ENCODE measurements at places on chromosomes 1 and 21.

GRCh38 chr1:16978139-16978538 is 2.3 kb downstream of the MFAP2 start:
- DNase-seq: no peak

DNA sequence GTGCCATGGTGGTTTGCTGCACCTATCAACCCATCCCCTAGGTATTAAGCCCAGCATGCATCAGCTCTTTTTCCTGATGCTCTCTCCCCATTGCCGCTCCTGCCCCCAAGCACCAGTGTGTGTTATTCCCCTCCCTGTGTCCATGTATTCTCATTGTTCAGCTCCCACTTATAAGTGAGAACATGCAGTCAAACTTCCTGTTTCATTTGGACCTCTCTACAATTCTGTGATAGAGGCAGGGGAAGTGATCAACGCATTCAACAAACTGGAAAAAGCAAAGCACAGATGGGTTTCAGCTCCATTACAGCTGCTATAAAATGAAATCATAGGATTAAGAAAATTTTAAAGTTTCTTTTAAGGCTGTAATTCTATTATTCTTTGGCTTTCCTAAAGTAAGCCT is 23.3 kb upstream of the CD55 start:
- no peak for DNase-seq

GRCh38 chr1:145982010-145982723 is 14.2 kb downstream of the TXNIP start:
- DNase-seq: no peak

GRCh38 chr1:82165304-82165703 is 364.6 kb downstream of the ADGRL2 start:
- DNase-seq: no peak

DNA sequence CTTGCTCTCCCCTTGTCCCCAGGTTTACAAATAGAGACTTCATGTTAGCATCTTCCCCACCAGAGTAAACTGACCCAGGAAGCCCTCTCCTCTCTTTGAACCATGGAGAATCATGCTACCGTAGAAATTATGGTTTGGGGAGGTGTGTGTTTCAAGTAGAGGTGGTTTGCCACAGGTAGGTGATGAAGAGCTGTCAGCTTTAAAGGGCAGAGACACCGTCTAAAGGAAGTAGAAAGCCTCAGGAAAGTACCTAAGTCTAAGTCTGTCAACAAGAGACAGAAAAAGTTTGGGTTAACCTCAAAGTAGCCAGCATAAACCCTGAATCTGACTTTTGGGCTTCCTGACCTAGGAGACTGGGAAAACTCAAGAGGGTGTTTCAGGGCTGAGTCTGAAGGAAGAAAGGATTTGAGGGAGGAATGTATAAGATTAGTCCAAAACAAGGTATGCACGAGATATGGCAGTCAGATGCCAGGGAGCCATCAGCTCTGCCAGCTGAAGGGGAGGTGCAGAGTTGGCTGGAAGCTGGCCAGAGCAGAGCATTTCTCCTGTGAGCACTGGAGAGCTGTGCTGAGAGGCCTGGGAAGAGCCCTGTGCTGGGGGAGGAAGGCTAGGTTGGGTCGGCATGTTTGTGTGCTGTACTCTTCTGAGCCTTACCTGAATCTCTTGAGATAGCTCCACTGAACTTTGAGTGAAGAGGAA is 14.3 kb downstream of the ADAMTSL4 start:
- DNase-seq: no peak

GRCh38 chr1:52798331-52798730 is 44.2 kb upstream of the ZYG11A start:
- no peak for DNase-seq

DNA sequence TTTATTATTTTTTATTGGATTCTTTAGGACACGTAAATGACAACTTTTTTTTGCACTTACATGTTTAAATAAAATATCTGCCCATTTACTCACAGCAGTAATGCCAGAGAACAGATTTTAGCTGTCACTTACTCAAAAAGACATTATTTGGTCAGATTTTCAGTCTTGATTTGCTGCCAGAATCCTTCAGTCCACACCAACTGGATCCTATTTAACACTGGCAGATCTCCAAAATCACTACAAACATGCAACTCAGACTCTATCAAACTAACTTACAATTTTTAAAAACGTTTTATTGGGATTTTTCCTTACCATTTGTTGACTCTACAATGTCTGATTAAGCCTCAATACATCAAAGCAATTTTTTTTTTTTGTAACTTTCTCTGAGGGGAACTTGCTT is 11.1 kb downstream of the ATP6V1G3 start:
- no peak for DNase-seq

- no peak for DNase-seq
Measured at GRCh38 chr1:235504122-235504493, at the start of gene B3GALNT2. B3GALNT2 (minus strand) TSS chr1:235504452; CDS start chr1:235504252, 200 bp downstream.

- no peak for DNase-seq
Measured at GRCh38 chr1:108017698-108018097, 52.7 kb upstream of the VAV3 start.

GRCh38 chr1:9473032-9473807 is 66.0 kb upstream of the SLC25A33 start:
- DNase-seq: no peak

DNA sequence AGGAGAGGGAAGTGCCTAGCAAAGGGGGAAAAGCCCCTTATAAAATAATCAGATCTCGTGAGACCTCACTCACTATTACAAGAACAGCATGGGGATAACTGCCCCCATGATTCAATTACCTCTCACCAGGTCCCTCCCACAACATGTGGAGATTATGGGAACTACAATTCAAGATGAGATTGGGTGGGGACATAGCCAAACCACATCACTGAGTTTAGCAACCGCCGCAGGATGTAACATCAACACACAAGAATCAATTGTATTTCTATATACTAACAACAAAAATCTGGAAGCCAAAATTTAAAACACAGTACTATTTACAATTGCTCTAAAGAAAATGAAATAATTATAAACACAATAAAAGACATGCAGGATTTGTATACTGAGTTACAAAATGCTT is 21.9 kb downstream of the DIRAS3 start:
- DNase-seq: no peak

GRCh38 chr1:23122023-23122748 is 46.5 kb downstream of the LUZP1 start:
- DNase-seq: no peak

GRCh38 chr1:236774926-236775325 is 20.2 kb upstream of the MTR start:
- no peak for DNase-seq

GRCh38 chr1:172827841-172828240 is 168.9 kb downstream of the FASLG start:
- no peak for DNase-seq

- DNase-seq: no peak
Measured at GRCh38 chr1:205013683-205014367, 29.2 kb upstream of the CNTN2 start.

- DNase-seq: no peak
Measured at GRCh38 chr1:83839566-83840173, 159.3 kb downstream of the TTLL7 start.

- no peak for DNase-seq
Measured at GRCh38 chr1:45493116-45493697, 2.2 kb upstream of the TESK2 start.

DNA sequence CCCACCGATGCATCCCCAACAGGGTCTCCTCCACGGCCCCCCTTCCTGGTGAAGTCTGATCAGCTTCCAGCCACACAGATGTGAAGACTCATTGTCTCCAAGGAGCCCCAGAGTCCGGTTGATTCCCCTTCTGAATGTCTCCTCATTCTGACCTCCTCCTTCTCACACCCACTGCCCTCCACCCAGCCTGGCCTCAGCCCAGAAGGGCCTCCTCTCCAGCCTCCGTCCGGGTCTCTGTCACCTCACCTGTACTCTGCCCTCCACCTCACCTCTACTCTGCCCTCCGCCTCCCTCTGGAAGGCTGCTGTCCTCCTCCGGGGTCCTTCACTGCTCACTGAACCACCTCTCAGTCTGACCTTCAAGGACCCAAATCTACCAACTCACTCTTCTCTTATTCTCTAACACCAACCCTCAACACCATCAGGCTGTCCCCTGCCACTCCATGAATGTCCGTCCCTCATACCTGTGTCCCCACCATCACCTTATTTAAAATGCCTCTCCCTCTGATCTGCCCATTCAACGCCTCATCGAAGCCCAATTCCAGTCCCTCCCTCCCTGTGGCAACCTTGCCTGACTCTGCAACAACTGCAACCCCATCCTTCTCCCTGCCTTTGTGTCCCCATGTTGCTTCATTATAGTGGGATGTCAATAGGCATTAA is 201.2 kb downstream of the TOMM20 start:
- no peak for DNase-seq

- DNase-seq: no peak
Measured at GRCh38 chr21:43274946-43275310, 106.1 kb downstream of the CRYAA start.

- no peak for DNase-seq
Measured at GRCh38 chr1:167799747-167800146, 78.0 kb downstream of the MPZL1 start.

DNA sequence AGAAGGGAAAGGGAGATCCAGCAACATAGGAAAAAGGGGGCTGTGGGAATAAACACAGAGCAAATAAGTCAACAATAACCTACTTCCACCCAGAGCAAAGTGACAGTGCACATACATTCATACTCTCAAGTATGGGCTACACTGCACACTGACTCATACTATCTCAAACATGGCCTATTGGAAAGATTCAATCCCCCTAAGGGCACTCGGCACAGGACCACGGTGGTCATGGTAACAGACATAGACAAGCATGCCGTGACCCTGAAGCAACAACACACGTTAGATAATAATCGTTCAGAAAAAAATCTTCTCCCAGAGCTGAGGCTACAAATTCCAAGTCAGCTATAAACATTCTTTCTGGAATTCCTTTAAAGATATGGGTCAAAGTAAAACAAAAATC is 16.8 kb upstream of the JAK1 start:
- no peak for DNase-seq

GRCh38 chr1:22184892-22185612 is 42.2 kb upstream of the WNT4 start:
- no peak for DNase-seq

DNA sequence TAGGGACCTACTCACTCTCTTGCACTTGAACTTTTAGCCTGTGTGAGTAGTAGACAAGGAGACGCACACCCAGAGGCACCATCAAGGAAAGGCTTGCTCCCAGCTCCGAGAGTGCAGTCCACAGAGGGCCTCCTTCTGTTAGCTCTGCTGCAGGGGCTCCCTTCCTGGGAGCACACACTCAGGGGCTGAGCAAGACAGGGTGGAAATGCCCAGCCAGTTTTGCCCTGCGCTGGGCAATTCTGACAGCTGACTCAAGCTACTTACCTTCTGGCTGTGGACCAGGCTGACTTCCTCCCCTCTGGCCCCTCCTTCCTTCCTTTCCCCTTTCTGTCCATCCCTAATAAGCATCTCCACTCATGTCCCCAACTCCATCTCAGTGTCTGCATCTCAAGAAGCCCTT is 449.1 kb downstream of the PTPRU start:
- no peak for DNase-seq

- no peak for DNase-seq
Measured at GRCh38 chr1:30469426-30469825, 254.0 kb downstream of the MATN1 start.

DNA sequence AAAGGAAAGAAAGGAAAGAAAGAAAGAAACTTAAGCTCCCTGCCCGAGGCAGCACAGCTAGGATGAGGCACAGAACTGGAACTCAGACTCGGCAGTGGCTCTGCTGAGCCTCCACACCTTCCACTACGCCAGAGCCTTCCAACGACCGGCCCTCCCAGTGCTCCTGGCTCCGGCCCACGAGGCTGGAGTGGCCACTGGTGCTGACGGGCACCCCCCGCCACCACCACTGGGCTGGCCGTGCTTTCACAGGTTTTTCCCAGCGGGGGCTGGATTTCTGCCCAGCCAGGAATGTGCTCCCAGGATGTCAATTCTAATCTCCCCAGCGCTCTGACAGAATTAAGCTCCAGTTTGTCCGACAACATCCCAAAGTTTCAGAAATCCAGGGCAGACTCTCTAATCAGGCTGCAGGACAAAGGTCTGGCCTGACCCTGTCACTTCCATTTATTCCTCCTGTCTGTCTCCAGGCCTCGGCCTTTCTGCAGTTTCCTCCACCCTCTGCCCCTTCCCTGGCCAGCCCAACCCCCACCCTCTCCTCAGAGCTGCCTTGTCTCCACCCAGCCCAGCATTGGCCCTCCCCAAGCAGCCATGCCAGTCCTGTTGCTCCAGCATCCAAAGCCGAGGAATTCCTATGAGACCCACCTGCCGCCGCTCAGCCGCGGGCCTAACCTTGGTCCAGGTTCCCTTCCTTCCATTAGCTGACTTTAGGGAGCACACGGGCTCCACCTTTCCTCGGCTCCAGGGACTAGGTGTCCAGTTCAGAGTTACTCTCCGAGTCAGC is 81.9 kb downstream of the CASZ1 start:
- DNase-seq: no peak

DNA sequence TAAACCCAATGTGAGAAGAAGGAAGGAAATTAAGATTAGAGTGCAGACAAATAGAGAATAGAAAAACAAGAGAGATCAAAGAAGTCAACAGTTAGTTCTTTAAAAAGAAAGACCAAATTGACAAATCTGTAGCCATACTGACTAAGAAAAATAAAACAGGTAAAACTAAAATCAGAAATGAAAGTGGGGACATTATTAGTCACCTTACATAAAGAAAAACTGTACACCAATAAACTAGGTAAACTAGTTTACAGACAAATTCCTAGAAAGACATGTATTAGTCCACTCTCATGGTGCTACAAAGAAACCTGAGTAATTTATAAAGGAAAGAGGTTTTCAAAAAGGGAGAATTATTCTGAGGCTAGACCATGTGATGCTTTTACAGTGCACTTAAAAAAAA is 22.3 kb downstream of the BLZF1 start:
- DNase-seq: no peak

DNA sequence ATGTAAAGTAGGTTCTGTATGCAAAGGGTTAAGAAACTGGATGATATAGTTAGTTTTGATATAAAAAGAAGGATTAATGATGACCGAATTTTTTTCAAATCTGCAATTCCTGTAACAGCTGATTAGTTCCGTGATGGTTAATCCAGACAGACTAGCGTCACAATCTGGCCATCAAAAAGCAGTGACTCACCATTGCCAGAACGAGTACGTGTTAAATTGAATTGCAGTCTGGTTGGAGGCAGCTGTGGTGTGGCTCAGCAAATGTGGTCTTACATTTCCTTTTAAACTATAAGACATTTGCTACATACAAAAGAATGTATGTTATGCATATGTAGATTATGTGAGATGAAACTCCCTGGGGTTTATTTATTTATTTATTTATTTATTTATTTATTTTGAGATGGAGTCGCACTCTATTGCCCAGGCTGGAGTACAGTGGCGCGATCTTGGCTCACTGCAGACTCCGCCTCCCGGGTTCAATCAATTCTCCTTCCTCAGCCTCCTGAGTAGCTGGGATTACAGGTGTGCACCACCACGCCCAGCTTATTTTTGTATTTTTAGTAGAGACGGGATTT is 139.8 kb downstream of the RYR2 start:
- no peak for DNase-seq

DNA sequence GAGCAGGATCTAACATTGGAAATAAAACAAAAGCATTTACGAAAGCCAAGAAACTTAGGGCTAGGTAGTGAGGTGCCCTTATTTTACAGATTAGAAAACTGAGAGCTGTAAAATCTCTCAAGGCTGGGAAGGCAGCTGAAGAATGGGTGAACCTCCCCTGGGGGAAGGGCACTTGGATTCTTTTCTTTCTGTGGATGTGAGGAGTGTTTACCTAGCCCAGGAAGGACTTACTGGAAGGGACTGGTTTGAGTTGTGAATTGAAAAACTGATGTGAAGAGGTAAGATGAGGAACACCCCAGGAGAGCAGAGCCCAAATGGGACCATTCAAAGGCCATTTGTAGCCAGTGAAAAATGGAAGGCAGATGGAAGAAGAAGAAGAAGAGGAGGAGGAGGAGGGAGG is 74.7 kb upstream of the NGF start:
- no peak for DNase-seq

GRCh38 chr1:206557636-206558473 is 50.5 kb downstream of the RASSF5 start:
- no peak for DNase-seq
